ENCODE measurements at places on chromosomes 6 and 20. TPM values are rescaled to one million over a fixed set of nuclear protein-coding genes. Genes with fewer than 3 reads are reported as not detected.
A peak's percentile ranks its signal among the peaks of the same experiment; 100 is the strongest.

The AIF1 gene
- total RNA-seq = 177 TPM

The SKIC2 gene
- total RNA-seq = 73.2 TPM

The SLC18B1 gene
- total RNA-seq = 6.3 TPM

The CCN2 gene
- not detected for total RNA-seq

The ANKRD6 gene
- 9.1 TPM for total RNA-seq

The HSPA12B gene
- total RNA-seq = not detected

The POU5F1 gene
- total RNA-seq = not detected

The FAM184A gene
- 2.7 TPM for total RNA-seq

The TMC2 gene
- total RNA-seq = not detected

The ELOVL2 gene
- total RNA-seq = not detected

The ARHGAP18 gene
- total RNA-seq = 11.9 TPM

The WFDC5 gene
- total RNA-seq = not detected

The GNMT gene
- total RNA-seq = 1.1 TPM

GRCh38 chr6:24858177-24858653 is 59.5 kb upstream of the ARMH2 start:
- H3K4me3 ChIP-seq = peak overlapping the region; percentile 55
- H3K27me3 ChIP-seq = no peaks in the 10 kb centered on the region
- peaks cover 77% of the 10 kb centered on the region for H3K4me1 ChIP-seq
- H3K27ac ChIP-seq = peak overlapping the region; percentile 85

DNA sequence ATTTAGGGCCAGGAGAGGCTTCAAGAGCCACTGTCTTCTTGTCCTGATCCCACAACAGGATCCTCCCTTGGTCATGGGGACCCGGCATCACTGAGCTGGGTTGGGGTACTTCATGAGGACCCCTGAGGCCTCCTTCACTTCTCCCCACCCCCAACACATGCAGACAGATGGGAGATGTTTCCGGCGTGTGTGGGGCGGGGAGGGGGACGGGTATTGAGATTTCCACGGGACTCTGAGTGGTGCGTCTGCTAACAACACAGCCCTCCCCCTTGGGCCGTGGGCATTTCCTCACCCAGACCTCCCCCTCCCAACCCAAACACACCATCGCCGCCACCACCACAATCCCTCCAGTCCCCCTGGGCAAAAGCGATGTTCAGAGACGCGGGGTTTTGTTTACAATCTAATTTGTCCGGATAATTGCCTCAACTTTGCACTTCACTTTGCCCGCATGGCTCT is 906 bp upstream of the FOXP4 start:
- DNase-seq = no peak
- no peak overlapping the region for H3K27ac ChIP-seq
- peaks cover 58% of the 10 kb centered on the region for H3K27me3 ChIP-seq
- peak overlapping the region; percentile 46 for H3K4me3 ChIP-seq
- H3K36me3 ChIP-seq = no peaks in the 10 kb centered on the region
- peaks cover 30% of the 10 kb centered on the region for H3K4me1 ChIP-seq

DNA sequence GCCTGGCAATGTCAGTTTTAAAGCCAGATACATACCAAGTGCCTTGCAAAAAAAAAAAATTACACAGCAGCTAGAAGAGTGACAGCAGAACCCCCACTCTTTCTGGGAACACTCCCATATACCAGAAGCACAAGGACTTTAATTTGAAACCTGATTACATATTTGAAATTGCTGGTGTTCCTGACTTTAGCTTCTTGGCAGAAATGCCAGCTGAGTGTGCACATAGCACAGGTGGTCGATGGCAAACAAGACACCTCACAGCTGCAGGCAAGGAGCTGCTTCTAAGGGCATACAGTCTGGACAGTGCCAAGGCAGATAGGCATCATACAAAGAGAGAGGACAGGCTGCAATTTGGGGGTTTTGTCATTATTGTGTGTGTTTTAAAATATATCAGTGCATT is 150.7 kb upstream of the SGK1 start:
- DNase-seq = no peak
- no peaks in the 10 kb centered on the region for H3K4me1 ChIP-seq
- no peak overlapping the region for H3K4me3 ChIP-seq
- H3K27ac ChIP-seq = no peak overlapping the region
- no peaks in the 10 kb centered on the region for H3K36me3 ChIP-seq

DNA sequence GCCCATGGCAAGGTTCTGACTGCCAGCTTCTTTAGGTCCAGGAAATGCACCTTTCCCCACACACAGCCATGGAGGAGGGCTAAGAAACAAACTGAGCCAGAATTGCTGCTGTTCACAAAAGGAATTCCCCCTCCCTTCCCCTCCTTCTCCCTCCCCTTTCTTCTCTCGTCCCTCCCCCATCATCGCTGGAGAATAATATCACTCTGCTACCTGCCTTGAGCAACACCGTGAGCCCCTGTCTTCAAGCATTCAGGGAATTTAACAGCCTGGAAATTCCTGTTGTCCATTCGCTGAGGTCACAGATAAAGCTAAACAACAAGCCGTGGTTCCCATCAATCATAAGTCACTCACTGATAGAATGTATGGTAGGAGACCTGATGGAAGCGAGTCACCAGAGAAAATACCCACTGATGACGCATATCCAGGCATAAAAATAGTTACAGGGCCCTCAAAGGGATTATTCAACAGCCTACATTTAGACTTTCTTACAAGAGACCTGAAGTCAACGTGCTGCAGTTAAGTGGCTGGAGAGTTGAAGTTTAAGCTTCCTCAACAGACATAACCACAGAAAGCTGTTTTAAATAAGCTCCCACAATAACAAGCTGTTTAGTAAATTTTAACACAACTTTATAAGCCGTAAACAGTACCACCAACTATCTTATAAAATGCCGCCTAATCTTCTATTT is 59.7 kb downstream of the HIVEP2 start:
- H3K4me3 ChIP-seq = peak overlapping the region; percentile 81
- H3K4me1 ChIP-seq = peaks cover 78% of the 10 kb centered on the region

- H3K36me3 ChIP-seq = peaks cover 82% of the 10 kb centered on the region
- no peak for DNase-seq
- H3K27me3 ChIP-seq = no peaks in the 10 kb centered on the region
- H3K4me1 ChIP-seq = peaks cover 66% of the 10 kb centered on the region
- peak overlapping the region; percentile 17 for H3K4me3 ChIP-seq
Measured at GRCh38 chr20:51469578-51470498, 72.7 kb downstream of the NFATC2 start.

- H3K27ac ChIP-seq = no peak overlapping the region
- no peak overlapping the region for H3K4me3 ChIP-seq
- no peak for DNase-seq
Measured at GRCh38 chr20:9741996-9742395, 96.9 kb downstream of the PAK5 start.

DNA sequence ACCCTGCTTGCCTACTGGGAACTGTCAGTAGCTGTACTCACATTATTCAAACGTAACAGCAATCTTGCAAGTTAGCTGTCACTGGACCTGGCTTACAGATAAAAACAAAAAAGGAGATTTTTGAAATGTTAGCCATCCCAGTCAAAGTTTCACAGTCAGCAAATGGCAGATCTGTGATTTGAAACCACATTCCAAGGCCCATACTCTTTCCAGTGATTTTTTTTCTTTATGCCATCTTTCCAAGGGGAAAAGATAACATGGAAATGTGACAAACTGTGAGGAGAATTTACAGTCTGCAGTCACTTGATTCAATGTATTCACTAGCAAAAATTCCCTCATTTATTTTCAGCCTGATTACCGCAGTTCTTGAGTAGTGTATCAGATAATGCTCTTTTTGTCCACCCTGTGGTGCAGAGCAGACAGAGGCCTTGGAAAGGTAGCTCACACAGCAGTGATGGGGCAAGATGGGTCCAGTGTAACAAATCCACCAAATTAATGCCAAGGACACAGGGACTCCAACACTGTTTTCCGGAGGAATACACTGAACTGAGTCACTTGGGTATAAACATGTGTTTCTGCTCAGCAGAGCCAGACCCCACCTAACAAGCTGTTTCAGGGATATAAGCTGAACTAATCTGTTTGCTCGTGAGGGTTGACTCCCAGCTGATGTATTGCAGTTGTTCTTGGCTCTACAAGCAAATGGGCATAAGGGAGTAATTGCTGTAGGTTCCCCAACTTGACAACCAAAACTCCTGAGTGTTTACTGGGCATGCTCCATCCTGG is 49.9 kb upstream of the ADGRF1 start:
- H3K27me3 ChIP-seq = peaks cover 7% of the 10 kb centered on the region
- no peak for DNase-seq
- H3K4me3 ChIP-seq = no peak overlapping the region

DNA sequence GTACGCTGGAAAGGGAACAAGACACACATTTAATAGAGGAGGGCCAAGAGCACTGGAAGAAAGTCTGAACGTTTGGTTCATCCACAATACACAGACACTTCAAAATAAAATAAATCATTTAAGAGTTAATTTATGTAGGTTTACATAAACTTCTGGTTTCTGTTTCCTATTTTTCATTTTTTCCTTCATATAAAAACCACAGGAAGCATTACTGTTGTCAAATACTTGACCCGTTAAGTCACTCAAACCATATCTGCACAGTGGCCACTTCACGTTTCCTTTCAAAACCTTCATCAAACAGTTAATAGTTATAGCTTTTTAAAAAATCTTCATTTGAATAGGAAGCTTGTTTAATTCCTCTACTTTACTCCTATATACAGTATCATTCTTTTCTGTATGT is 257.6 kb upstream of the THEMIS start:
- H3K27ac ChIP-seq = no peak overlapping the region
- no peak overlapping the region for H3K4me3 ChIP-seq
- no peaks in the 10 kb centered on the region for H3K27me3 ChIP-seq

GRCh38 chr6:117167520-117168271 is 97.7 kb upstream of the VGLL2 start:
- no peaks in the 10 kb centered on the region for H3K36me3 ChIP-seq
- no peak overlapping the region for H3K4me3 ChIP-seq
- H3K27me3 ChIP-seq = no peaks in the 10 kb centered on the region
- H3K4me1 ChIP-seq = no peaks in the 10 kb centered on the region
- DNase-seq = no peak
- no peak overlapping the region for H3K27ac ChIP-seq

- no peak for DNase-seq
- no peak overlapping the region for H3K4me3 ChIP-seq
- H3K4me1 ChIP-seq = no peaks in the 10 kb centered on the region
- H3K27ac ChIP-seq = no peak overlapping the region
- no peaks in the 10 kb centered on the region for H3K27me3 ChIP-seq
Measured at GRCh38 chr6:102717252-102717651, 1323.7 kb downstream of the GRIK2 start.

- H3K4me1 ChIP-seq = peaks cover 13% of the 10 kb centered on the region
- H3K4me3 ChIP-seq = no peak overlapping the region
- no peaks in the 10 kb centered on the region for H3K27me3 ChIP-seq
- no peak overlapping the region for H3K27ac ChIP-seq
- H3K36me3 ChIP-seq = peaks cover 19% of the 10 kb centered on the region
- no peak for DNase-seq
Measured at GRCh38 chr6:149212206-149212605, 105.3 kb upstream of the TAB2 start.

- peaks cover 37% of the 10 kb centered on the region for H3K36me3 ChIP-seq
- peaks cover 46% of the 10 kb centered on the region for H3K4me1 ChIP-seq
- peak; percentile 40 for DNase-seq
- H3K27me3 ChIP-seq = no peaks in the 10 kb centered on the region
- peak overlapping the region; percentile 42 for H3K4me3 ChIP-seq
- peak overlapping the region; percentile 99 for H3K27ac ChIP-seq
Measured at GRCh38 chr6:89596056-89596455, 42.5 kb downstream of the LYRM2 start.

DNA sequence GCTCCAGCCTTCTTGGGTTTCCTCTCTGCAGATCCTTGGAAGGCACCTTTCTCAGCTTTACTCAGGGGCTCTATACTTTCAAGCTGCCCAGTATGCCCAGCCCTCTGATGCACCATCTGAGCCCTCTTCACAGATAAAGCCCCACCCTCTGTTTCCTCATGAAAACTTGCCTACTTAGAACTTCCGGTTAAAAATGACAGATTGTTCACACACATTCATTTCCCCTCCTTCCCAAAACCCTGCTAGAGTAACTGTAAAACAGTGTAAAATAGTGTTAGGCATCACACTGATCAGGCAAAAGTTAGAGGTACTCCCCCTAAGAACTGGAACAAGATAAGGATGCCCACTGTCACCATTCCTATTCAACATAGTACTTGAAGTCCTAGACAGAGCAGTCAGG is 14.0 kb upstream of the GCM1 start:
- no peaks in the 10 kb centered on the region for H3K36me3 ChIP-seq
- H3K4me3 ChIP-seq = no peak overlapping the region
- H3K4me1 ChIP-seq = peaks cover 7% of the 10 kb centered on the region
- no peak overlapping the region for H3K27ac ChIP-seq
- no peak for DNase-seq

- H3K36me3 ChIP-seq = no peaks in the 10 kb centered on the region
- DNase-seq = no peak
- no peak overlapping the region for H3K27ac ChIP-seq
- H3K4me3 ChIP-seq = no peak overlapping the region
- no peaks in the 10 kb centered on the region for H3K27me3 ChIP-seq
- H3K4me1 ChIP-seq = no peaks in the 10 kb centered on the region
Measured at GRCh38 chr6:21750575-21750974, 157.0 kb downstream of the SOX4 start.

GRCh38 chr6:52590152-52590891 is 13.5 kb upstream of the TRAM2 start:
- H3K4me1 ChIP-seq = peaks cover 6% of the 10 kb centered on the region
- H3K27me3 ChIP-seq = peaks cover 14% of the 10 kb centered on the region
- no peak for DNase-seq
- no peak overlapping the region for H3K4me3 ChIP-seq
- no peaks in the 10 kb centered on the region for H3K36me3 ChIP-seq
- no peak overlapping the region for H3K27ac ChIP-seq
